ENCODE measurements at places on chromosomes 4 and X.

DNA sequence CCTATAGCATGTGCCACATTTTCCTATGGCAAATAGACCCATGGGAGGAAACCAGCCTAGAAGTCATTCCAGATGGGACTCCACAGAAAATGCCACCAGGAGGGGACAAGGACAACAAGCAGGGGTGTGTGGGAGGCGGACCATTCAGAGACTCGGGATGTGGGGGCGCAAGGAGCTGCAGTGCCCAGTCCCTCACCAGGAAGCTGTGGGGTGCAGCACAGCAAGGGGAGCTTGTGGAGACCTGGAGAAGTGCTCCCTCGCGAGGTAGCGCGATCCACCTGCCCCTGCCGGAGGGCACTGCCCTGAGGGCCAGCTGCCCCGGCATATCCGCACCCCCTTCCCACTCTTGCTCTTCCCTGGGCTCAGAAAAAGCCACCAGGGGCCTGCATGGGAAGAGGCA lies 45.5 kb upstream of the C4orf50 start:
- DNase-seq, result no peak

- DNase-seq, result no peak
These were observed 71.5 kb upstream of the HPRT1 start for GRCh38 chrX:134388161-134389109.

DNA sequence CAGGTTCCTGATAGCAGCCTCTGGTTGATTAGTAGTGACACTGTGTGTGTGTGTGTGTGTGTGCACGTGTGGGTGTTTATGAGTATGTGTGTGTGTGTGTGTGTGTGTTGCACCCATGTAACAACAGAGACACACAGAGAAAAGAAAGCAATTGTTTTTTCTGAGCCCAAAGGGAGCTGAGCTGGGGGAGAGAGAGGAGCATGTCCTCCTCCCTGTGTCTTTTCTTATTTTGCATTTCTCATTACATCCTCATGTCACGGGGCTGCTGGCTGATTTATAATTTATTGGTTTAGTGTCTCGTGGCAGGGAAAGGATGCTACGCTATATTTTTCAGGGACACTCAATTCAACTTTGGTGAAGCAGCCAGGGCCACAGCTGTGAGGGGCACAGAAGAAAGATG lies 511.4 kb downstream of the BCOR start:
- no peak for DNase-seq

DNA sequence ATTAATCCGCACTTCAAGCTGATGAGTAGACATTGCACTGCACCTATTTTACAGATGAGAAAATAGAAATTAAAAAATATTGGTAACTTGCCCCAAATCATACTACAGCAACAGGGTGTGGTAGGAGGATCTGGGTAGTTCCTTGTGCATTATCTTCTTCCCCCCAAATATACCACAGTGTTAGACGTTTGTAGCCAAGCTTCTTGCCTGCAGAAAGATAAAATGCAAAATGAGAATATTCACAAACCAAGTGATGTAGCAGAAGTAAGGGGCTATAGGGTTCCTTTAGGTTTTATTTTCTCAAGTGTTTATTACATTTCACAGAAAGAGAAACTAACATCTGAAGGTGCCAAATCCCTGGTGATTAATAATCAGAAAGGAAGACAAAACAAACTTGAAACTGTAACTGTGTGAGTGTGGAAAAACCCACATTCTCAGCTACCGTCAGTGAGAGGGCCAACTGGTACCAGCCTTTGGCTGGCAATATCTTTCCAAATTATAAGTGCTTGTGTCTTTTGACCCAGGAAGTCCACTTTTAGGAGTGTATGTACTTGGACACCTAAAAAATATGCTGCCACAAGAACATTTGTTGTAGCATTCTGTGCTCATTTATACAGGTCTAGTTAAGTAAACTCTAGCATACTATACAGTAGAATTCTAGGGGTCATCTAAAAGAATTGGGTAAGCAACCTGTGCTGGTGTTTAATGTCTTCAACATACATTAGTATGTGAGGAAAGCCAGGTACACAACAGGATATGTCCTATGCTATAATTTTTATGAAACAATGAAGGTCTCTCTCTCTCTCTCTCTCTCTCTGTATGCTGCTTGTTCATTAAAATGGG lies 6.7 kb upstream of the CD38 start:
- no peak for DNase-seq

GRCh38 chrX:67610282-67610681 lies 66.5 kb downstream of the AR start:
- DNase-seq, result no peak

DNA sequence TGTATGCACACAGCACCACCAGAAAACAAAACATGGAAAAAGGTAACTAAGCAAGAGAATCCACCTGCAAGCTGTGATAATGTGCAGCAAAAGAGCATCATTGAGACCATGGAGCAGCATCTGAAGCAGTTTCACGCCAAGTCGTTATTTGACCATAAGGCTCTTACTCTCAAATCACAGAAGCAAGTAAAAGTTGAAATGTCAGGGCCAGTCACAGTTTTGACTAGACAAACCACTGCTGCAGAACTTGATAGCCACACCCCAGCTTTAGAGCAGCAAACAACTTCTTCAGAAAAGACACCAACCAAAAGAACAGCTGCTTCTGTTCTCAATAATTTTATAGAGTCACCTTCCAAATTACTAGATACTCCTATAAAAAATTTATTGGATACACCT lies 90.2 kb downstream of the TET2 start:
- DNase-seq, result no peak

DNA sequence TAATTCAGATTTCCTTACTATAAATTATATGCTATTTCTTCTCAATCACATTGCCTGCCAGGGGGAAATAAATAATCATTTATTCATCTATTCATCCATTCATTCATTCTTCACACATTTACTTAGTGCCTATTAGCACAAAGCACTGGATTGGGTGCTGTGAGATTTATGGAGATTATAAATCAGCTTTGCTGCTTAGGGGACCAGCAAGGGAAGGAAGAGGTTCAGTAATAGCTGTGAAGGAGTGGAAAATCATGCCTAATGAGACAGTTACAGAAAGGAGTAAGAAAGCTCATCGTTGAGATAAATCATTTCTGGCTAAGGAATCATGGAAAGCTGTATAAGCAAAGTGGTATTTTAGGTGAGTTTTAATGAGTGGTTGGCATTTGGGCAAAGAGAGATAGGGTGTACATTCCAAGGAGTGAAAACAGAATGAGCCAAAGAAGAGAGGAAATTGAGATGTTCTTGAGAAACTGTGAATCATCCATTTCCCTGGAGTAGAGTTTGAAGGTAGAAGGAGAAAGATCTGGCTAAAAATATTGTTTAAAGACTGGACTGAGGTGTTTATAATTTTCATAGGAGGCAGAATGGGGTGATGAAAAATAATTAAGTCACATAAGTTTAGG lies 9.6 kb downstream of the ARSJ start:
- DNase-seq, result no peak

DNA sequence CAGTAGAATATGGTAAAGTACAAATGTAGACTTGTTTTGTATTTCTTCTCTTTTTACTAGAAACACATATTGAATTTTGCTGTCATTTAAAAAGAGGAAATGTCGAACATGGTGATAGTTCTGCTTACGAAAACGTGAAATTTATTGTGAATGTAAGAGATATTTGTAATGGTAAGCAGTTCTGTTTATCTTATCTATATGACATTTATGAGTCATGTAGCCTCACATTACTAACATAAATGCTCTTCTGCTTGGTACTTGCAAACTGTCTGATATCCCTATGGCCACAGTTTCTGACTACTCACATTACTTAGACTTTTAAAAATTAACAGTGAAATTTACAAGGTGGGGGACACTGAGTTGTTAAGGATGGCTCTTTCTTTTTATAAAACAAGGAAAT lies 57.9 kb downstream of the PASD1 start:
- no peak for DNase-seq

- no peak for DNase-seq
These were observed 71.8 kb downstream of the FAM13A start for GRCh38 chr4:88985088-88985773.

- no peak for DNase-seq
These were observed 10.6 kb downstream of the MSN start for GRCh38 chrX:65677954-65678469.

DNA sequence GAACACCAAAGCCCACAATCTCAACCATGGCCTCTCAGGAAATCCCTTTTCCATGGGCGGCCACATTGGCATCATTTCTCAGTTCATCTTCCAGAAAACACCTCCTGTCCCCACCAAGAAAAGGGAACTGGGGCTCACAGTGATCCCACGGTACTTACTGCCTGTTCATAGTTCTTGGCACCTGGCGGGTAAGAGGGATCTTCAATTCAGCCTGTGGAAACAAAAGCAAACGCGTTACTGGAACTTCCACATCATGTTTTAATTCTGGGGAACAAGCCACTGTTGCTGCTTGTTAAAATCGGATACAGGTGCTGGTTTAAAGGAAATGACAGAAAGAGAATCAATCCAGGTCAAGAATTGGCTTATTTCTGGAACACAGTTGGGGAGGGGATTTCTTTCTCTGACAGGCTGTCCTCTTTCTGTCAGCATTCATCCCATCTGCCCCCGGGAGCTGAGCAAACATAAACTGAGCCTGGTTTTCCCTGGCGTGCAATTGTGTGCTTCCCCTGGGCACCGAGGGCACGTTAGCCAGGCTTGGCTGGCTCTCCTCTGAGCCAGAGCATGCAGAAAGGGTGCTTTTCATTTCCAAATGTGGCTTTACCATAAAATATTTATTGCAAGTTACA lies 16.8 kb downstream of the CLNK start:
- no peak for DNase-seq

- no peak for DNase-seq
These were observed 15.7 kb upstream of the AP1S2 start for GRCh38 chrX:15870310-15870709.

- no peak for DNase-seq
These were observed 162.4 kb downstream of the UNC5C start for GRCh38 chr4:95386410-95386809.

DNA sequence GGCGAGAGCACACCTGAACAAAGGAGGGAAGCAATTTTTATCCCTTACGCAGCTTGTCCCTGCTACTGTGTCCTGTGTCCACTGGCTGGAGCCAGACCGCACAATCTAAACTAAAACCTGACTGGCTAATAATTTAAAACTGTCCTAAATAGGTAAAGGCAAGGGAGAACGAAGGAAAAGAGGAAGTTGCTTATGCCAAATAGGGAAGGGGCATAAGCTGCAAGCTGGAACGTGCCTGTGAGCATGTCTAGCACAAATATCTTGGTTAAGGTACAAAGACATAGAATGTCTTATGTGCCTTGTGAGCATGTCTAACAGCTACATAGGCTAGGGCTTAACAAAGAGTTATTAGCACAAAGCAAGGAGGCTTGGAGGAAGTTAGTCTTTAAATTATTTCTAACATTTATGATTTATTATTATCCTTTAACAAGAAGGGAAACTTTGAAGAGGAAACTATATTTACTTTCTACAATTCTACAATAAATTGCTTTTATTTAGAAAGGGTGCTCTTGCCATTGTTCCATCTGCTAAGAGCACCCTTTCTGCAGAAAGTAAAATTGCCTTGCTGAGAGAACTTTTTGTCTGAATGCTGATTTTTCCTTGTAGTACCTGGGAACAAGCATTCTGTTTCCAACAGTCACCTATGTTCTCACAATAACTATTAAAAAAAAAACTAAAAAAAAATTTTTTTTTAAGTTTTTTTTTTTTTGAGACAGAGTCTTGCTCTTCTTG lies 80.6 kb upstream of the CBR4 start:
- DNase-seq, result no peak

GRCh38 chrX:97294041-97294440 lies 410.3 kb downstream of the RPA4 start:
- no peak for DNase-seq

- DNase-seq, result no peak
These were observed 11.8 kb downstream of the ADH6 start for GRCh38 chr4:99207069-99207743.

GRCh38 chrX:41526925-41527324 lies 79.8 kb downstream of the NYX start:
- DNase-seq, result no peak

GRCh38 chrX:45142185-45142584 lies 58.5 kb downstream of the DIPK2B start:
- no peak for DNase-seq

DNA sequence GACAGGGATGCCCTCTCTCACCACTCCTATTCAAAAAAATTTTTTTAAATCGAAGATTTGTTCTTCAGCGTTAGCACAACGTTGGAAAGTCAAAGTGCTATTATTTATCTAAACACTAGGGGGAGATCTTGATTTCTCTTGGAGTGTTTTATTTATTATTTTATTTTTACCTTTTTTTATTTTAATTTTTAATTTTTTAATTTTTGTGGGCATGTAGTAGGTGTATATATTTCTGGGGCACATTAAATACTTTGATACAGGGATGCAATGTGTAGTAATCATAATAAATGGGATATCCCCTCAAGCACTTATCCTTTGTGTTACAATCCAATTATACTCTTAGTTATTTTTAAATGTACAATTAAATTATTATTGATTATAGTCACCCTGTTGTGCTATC lies 37.4 kb upstream of the SLC10A4 start:
- DNase-seq, result no peak

DNA sequence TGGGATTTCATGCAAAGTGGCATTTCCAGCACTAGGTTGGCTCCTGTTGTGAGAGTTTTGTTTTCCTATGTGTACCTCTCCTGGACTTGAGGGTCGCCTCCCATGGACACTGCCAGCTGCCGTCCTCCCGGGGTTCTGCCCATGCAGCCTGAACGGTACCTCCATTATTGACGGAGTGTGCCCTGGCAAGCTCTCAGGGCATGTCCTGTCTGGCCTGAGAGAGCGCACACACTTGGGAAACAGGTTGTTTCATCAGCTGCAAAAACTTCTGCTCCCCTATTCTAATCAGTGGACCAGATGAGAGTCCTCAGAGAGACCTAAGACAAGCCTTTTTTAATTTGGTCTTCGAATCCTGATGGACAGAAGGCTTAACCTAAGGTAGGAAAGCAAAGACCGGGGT lies 56.6 kb upstream of the HOPX start:
- no peak for DNase-seq

GRCh38 chrX:142036116-142036515 lies 132.4 kb downstream of the MAGEC1 start:
- DNase-seq, result no peak

- no peak for DNase-seq
These were observed 31.2 kb upstream of the GYPA start for GRCh38 chr4:144171697-144172096.

- no peak for DNase-seq
These were observed 246.3 kb upstream of the ANKRD50 start for GRCh38 chr4:124958847-124959246.
